ENCODE measurements at places on chromosomes 2 and 18.

DNA sequence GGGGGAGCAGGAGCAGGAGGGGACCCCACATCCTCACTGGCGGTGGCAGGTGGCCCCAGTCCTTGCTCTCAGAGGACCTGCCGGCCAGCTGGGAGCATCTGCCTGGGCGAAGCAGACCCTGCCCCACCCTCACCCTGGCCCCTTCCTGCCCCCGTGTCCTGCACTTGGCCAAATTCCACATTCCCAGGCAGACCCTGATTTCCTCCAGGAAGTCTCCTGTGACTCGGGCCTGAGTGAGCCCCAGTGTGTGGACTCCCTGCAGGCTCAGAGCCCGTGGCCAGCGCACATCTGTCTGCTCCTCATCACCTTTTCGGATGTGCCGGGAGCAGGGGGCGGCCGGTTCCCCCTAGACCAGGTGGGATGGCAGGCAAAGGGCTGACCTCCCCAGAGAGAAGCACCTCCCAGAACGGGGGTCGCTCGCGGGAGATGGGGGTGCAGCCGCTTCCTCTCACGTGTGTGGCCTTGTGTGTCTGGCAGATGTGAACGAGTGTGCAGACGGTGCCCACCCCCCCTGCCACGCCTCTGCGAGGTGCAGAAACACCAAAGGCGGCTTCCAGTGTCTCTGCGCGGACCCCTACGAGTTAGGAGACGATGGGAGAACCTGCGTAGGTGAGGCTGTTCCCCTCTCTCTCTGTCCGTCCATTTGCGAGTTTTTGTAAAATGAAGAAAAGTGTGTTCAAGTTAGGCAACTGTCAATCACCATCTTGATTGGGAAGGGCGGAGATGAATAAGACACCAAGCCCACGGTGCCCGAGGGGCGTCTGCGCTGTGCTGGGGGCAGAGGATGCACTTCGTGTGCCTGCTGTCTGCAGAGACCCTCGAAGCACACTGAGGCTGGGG, 90.4 kb downstream of the TPO start:
- no peak for DNase-seq

DNA sequence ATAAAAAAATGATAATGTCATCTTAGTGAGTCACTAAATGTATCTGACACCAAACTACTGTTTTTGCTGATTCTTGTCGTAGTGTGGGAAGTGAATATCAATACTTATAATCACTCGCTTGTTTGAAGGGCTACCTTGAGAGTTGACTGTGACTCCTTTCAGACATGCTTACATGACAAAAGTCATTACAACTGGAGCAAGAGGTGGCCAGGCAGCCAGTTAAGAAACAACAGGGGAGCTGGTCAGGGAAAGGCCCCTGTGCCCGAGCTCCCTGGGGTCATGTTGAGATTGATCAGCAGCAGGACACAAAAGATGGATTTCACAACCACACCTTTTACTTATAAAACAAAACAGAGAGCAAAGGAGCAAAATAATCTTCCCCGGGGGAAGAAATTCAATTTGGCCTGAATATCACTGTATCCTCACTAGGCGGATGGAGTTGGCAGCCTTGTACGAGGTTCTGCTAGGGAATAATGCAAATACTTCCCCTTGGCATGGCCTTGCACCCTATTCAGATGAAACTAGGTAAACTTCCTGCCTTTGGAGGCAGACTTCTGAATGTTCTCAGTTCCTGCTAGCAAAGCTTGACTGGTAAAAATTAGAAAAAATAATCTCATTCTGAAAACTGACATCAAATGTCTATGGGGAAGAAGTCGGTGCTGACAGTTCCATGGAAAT, 101.2 kb downstream of the DYNC1I2 start:
- no peak for DNase-seq

GRCh38 chr2:210399440-210400041, 77.0 kb downstream of the LANCL1 start:
- no peak for DNase-seq

- DNase-seq = peak; percentile 65
These were observed 5.6 kb downstream of the SLC66A3 start for GRCh38 chr2:11160731-11161455.

GRCh38 chr2:224971214-224971613, 71.1 kb downstream of the DOCK10 start:
- no peak for DNase-seq

GRCh38 chr2:163213661-163214081, 375.1 kb upstream of the KCNH7 start:
- peak; percentile 65 for DNase-seq

GRCh38 chr18:54140641-54141040, 83.8 kb downstream of the MBD2 start:
- DNase-seq = no peak

- no peak for DNase-seq
These were observed 26.8 kb upstream of the MC5R start for GRCh38 chr18:13797157-13797611.

- peak; percentile 62 for DNase-seq
These were observed 48.4 kb upstream of the BCL2L11 start for GRCh38 chr2:111072220-111072871.

GRCh38 chr2:18551623-18552022, 8.8 kb downstream of the RDH14 start:
- DNase-seq = no peak

DNA sequence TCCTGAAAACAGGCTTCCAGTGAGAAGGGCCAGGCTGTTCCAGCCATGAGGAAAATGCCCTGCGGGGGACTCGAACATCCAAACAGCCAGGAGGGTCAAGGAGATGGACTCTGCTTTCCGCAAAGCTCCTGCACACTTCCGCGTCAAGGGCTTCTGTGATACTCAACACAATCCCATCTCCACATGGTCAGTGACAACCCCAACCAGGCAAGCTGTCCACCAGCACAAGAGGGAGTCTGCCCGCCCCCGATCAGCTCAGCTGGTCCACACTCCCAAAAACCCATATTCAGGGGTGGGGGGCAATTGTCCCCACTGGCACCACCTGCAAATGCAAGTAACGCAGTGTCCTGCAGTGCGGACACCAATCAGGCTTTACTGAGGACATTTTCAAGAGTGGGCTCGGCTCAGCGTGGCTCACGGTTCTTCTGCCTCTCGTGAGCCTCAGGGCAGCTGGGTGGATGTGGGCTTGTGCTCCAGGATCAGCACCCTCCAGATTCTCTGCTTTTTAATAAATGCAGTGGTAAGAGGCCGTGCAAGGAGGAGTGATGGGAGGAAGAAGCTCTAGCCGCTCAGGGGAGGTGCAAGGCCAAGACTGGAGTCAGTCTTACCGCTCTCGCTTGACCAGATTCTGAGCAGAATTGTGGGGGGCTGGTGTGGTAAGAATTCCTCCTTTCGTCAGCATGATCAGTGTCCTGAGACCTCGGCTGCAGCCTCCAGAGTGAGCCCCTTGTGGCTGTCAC, 19.5 kb upstream of the CIDEA start:
- DNase-seq = peak; percentile 26

- DNase-seq = no peak
These were observed 501.7 kb upstream of the TCF4 start for GRCh38 chr18:56089612-56090258.

DNA sequence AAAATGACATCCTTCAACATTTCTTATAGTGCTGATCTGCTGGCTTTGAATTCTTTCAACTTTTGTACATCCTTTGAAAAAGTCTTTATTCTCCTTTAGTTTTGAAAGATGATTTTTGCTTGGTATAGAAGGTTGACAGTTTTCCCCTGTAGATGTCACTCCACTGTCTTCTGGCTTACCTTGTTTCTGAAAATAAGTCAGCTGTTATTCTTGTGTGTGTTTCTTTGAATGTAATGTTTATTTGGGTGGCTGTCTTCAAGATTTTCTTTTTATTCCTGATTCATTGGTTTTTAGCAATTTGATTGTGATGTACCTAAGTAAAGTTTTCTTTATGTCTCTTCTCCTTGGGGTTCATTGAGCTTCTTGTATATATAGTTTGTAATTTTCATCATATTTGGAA, 47.6 kb downstream of the ACTR3 start:
- no peak for DNase-seq

GRCh38 chr2:65227020-65227455, 593 bp upstream of the ACTR2 start:
- DNase-seq = no peak

GRCh38 chr2:128374711-128375413, 56.2 kb upstream of the HS6ST1 start:
- peak; percentile 66 for DNase-seq

GRCh38 chr2:131039908-131040660, 53.2 kb downstream of the FAM168B start:
- peak; percentile 67 for DNase-seq

- no peak for DNase-seq
These were observed 46.3 kb downstream of the ZCCHC2 start for GRCh38 chr18:62569081-62569655.

DNA sequence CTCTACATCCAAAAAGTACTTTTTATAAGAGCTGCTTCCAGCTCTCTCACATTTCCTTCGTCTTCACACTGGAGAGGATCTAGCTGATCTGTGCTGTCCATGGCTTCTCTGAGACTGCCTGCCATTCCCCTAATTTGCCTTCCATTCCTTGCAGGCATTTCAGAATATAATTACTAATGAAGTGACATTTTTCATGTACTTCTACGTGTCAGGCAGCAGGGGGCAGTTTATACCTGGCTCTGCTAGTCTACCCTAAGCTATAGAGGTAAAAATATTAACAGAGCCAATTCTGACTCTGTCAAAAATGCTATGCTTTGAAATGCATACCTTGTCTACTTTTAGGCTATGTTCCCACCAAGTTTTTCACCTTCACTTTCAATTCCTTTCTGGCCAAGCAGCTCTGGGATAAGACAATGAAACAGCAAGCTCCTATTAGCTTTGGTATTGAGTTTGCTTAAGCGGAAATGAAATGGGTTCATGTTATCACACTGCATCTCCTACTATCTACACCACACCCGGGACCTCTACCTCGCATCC, 81.9 kb downstream of the MEP1B start:
- peak; percentile 88 for DNase-seq

GRCh38 chr2:47236503-47237215, 81.6 kb upstream of the STPG4 start:
- no peak for DNase-seq

DNA sequence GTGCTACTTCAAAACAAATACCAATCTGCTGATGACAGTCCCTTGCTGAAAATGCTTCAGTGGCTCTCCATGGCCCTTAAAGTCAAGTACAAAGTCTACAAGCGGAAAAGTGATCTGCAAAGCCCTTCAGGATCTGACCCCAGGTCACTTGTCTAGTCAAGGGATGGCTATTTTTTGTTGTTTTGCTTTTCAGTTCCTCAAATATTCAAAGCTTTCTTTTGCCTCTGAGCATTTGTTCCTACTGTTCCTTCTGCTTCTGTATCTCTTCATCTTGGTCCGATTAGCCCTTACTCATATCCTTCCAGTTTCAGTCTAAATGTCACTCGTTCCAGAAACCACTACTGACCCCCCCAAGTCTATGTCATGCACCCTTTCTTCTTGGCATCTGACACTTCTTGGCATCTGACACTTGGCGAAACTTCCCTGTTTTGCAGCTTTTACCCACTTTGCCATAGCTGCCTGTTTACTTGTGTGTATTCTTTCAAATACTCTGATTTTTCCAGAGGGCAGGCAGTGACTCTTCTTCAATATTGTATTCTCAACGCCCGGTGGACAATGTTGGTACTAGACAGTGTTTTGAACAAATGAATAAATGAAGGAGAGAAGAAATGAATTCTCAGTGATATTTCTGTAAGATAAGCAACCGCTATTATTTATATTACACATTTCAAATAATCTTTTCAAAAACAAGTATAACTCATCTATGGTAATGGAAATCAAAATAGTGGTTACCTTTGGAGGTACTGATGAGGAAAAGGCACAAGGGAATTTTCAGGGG, 175.9 kb upstream of the FN1 start:
- DNase-seq = no peak

DNA sequence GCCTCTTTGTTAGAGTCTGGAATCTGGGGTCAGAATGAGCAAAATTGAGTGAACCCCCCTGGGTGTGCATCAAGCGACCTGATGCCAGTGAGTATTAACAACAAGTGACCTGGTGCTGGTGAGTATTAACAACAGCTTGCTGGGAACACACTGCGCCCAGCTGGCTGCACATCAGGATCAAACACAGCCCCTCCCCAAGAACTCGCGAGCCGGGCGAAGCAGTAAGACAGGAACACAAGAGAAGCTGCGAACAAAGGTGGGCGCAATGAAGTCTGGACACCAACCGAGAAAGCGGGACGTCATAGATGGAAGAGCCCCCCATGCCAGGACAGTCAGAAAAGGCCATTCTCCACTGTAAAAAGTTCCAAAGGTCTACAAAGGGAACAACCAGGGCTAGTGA, 34.3 kb downstream of the CRACDL start:
- DNase-seq = no peak

- no peak for DNase-seq
These were observed 7.3 kb upstream of the CXCR4 start for GRCh38 chr2:136125236-136125635.

GRCh38 chr2:2039826-2040225, 291.2 kb downstream of the MYT1L start:
- DNase-seq = no peak

GRCh38 chr18:4119813-4120212, 335.3 kb downstream of the DLGAP1 start:
- DNase-seq = no peak

- peak; percentile 84 for DNase-seq
These were observed 58.9 kb upstream of the ARL4C start for GRCh38 chr2:234555616-234556249.

DNA sequence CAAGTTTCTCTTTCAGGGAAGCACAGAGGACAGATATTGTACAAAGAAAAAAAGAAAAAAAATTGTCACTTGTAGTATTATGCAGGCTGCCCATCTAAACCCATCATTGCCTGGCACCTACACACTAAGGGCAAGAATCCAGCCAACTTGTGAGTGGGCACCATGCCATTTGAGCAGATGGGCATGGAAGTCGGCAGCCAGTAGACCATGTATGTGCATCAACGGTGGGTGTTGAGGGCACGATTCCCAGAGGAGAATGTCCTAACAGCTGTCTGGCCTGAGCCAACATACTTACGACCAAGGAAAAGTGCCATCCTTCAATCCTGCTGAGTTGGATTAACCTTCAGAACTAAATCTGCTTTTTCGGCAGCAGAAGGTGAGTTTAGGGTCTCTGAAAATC, 63.9 kb downstream of the ARHGAP15 start:
- DNase-seq = no peak
